ENCODE measurements at places on chromosomes 16 and 17.

GRCh38 chr17:74212209-74212912, 1.0 kb upstream of the TTYH2 start:
- peak; percentile 37 for DNase-seq

DNA sequence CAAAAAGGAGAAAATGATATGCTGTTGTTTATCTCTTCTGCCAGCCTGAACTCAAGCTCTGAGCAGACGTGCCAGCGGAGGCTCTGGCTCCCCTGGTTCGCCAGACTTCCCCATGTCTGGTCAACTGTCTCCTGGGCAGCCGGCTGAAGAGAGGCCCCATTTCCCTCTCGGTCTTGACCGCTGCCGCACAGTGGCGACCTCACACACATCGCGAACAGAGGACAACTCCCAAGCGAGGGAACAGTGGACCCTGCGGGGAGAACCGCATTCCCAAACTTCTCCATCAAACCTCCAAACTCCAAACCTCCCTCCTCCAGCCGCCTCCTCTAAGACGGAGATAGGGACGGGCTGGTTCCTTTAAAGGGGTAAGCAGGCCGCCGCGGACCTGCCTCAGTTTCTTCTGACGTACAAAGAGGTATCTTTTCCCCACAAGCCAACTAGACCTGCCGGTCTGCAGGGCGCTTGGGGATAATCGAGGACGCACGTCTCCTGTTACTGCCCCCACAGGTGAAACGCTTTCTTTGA, 24.9 kb upstream of the RFFL start:
- DNase-seq = peak; percentile 35

- DNase-seq = no peak
Observed at GRCh38 chr16:12474806-12475410, 328.8 kb downstream of the CPPED1 start.

DNA sequence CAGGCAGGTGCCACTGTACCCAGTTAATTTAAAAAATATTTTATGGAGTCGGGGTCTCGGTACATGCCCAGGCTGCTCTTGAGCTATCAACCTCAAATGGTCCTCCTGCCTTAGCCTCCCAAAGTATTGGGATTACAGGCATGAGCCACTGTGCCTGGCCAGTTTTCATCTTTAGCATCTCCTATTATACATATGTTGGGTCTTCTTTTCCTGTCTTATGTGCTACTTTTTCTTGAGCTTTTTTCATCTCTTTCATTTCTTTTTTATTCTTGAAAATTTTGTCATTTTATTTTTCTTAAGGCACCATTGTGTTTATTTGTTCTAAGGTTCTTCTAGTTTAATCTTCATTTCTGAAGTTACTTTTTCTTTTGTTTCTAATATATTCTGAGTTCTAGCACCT, 20.7 kb downstream of the BANP start:
- DNase-seq = no peak
